Left cardiac atrium (tissue), 4 donors: ENCODE measurements at places on chromosomes 4 and X. TPM values are rescaled to one million over a fixed set of nuclear protein-coding genes. Genes with fewer than 3 reads are reported as not detected.

GRCh38 chr4:95539106-95539505, 9.7 kb downstream of the UNC5C start:
- no peak for DNase-seq

GRCh38 chr4:61333490-61333889, 133.4 kb downstream of the ADGRL3 start:
- DNase-seq: no peak

DNA sequence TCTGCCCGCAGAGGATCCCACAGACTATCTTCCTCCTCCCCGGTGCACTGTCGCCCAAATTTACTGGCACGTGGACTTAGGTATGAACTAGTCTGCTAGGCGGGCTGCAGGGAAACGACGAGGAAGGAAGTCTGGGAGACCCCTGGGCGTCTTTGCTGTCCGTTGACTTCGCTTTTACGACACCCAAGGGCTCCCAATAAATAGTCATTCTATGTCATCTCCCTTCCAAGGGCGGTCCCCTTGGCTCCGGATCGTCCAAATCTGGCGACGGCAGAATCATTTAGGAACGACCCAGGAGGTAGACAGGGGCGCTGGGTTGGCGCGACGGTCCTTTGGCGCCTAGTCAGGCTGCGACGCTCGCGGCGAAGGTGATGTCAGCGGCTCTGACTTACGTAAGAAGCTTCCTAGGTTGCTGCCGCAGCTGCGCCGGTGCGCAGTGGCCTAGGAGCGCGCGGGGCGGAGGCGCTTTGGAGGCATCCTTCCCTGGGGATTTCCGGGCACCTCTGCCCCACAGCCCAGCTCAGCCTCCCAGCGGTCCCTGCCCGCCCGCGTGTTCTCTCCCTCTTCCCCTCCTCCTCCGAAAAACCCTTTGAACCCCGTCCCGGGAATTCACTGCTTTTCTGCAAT, 2.2 kb downstream of the NHS start:
- peak; percentile 32 for DNase-seq

DNA sequence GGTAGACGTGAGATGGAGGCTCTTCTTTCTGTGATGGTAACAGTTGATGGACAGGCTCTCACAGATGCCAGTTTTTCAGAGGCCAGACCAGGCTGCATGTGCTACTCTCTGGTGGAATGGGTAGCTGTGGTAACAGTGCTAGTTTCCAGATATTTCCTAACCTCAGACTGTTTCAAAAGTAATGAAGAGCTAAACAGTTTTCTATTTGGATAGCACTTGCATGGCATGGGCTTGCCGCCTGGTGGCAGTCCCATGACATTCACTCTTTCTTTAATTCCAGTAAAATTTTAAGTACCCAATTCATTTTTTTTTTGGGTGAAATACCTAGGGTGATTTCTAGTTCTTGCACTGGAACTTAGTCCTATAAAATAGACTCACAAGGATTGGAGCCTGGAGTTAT, 220.2 kb upstream of the MAD2L1 start:
- DNase-seq: no peak

GRCh38 chrX:6810776-6811175, 275.9 kb upstream of the VCX3A start:
- DNase-seq: no peak

DNA sequence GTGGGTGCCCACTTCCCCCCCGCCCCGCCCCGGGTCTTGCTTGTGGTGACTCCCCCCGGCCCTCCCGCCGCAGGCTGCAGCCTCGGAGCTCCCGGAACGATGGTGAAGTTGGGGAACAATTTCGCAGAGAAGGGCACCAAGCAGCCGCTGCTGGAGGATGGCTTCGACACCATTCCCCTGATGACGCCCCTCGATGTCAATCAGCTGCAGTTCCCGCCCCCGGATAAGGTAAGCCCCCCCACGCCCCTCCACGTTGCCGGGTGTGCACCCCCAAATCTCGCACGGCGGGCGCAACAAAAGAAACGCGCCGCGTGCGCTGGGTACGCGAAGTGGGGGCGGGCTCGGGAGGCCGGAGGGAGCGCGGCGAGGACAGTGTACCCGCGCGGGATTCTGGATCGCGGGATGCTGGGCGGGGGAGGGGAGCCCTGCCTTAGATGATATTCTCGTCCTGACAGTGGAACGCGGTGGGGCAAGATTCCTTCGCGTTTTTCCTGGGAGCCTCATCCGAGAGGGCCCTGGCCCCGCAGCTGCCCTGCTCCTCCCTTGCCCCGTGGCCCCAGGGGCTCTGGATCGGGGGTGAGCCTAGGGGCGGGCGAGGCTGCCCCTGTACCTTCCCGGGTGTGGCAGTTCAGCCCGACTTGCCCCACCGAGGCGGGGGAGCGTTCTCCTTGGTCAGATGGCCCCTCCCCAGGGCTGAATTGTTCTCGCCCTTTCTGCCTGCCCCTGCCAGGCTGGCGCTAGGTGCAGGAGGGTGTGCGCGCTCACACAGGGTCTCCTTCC, 819 bp downstream of the NSG1 start:
- no peak for DNase-seq

GRCh38 chr4:80252427-80252826, 14.0 kb upstream of the FGF5 start:
- DNase-seq: no peak

- no peak for DNase-seq
Measured at GRCh38 chr4:150425161-150425560, 156.8 kb upstream of the MAB21L2 start.

DNA sequence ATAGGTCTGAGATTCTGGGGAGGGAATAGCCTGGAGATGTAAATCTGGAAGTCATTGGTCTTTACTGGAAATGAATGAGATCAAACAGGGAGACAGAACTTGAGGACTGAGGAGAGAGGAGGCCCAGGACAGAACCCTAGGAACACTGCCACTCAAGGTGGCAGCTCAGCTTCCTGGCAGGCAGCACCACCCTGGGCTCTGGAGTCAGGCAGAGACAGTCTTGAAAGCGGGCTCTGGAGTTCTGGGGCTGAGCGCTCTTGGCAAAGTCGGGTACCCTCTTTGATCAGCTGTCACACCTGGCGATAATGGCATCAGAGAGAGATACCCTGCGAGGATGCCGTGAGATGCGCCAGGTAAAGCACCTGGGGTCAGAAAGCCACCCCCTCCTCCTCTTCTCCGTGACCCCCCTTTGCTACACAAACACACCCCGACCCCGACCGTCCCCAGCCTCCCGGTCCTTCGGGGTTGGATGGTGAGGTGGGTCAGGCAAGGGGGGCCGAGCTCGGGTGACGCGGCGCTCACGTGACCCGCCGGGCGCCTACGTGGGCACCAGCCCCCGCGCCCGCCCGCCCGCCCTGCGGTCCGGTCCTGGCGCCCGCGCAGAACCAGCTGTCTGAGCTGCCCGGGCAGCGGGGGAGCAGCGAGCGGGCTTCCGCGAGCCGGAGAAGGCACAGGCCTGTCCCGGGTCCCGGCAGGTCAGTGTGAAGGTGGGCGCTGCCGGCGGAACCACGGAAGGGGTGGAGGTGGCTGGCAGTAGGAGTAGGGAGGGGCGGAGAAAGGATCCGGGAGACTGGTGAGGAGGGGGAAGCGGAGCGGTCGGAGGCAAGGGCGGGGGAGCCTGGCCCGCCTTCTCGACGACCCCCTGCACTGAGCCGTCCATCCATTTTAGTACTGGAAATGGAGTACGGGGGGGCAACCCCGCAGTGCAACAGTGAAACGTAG, at the start of gene TCEAL3:
Gene TCEAL3, plus strand, starts transcription at position 600 of the 942 bp plus-strand sequence. CDS start 1,102 bp downstream, outside the sequence.
- peak; percentile 69 for DNase-seq

GRCh38 chr4:61851126-61851525, 651.0 kb downstream of the ADGRL3 start:
- no peak for DNase-seq

DNA sequence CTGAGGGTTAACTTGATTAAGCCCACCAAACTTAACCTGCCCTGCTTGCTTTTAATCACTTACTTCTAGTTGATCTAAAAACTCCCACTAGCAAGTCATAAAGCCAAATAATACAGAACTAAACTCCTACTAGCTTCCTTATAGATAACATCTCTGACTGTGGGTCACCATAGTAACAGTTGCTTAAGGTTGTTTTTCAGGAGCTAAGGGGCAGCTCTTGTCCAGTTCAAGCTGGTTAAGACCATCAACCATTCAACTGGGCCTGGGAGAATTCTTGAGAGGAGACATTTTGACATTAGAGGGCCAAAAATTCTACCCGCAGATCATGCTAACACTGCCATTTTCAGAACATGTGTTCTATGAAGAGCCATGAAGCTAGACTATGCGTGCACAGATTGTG, 67.0 kb downstream of the UCHL1 start:
- no peak for DNase-seq

DNA sequence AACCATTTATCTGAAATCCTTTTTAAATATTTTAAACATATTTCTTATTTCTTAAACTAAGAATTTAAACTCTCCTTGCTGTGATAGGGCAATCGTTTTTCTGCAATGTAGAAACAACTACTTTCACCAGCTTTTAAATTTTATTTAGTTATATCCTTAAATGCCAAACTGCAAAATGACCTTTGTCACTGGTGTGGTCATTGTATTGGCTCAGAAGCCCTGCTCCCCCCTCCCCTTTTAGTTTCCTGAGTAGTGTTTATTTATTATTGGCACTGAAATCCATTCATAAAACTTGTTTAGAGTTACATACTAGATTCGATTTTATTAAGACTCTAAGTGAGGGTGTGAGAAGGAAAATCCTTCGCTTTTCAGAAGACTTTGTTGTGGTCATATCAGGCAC, 23.0 kb downstream of the MAOA start:
- DNase-seq: no peak

- DNase-seq: no peak
Measured at GRCh38 chr4:84661191-84661939, 78.4 kb downstream of the CDS1 start.

DNA sequence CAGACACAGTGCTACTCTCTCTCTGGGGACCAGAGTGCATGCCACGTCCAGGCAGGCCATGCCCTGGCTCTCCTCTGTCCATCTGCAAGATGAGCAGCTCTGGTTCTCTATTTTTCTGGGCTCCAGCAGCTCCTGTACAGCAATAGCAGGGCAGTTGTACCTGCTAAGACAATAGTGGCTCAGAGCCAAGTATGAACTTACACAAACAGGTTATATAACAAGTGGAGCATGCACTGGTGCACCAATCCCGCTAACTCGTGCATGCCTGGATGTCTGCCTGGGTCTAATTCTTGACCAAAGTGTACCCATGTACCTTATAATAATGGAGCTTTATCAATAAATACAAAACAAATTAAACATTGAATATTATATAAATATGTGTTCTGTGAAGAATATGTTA, 392.3 kb downstream of the CENPC start:
- DNase-seq: no peak

DNA sequence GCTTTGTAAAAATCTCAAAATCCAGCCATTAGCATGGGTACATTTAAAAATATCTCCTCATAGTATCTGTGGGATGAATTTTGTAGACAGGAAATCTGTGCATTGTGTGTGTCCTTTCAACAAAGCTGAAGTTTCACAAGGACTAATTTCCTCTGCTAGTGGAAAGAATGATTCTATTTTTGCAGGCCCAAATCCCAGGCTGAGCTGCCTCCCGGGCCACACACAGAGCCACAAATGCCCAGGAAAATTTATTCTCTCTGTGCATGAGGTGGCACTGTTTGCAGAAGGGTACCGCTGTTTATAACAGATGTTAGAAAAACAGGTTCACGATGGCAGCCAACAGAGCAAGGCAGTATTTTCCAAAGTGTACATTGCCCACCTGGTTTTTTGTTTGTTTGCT, 11.0 kb upstream of the VCX3B start:
- no peak for DNase-seq

DNA sequence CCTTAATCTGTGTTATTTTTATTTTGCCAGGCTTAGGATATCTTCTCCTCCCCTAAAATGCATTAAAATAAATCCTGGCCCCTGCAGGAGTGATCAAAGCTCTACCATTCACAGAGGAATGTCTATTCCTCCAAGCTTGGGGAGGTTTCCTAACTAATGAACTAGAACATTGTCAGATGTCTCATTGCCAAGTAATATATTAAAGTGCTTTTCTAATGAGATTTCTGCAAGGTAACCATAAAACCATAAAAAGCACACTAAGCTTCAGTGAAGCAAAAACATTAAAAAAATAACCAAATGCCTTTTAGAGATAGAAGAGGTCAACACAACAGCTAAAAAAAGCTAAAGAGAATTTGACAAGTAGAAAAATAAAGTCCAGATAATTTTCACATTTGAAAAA, 34.8 kb downstream of the IGFBP7 start:
- DNase-seq: no peak

DNA sequence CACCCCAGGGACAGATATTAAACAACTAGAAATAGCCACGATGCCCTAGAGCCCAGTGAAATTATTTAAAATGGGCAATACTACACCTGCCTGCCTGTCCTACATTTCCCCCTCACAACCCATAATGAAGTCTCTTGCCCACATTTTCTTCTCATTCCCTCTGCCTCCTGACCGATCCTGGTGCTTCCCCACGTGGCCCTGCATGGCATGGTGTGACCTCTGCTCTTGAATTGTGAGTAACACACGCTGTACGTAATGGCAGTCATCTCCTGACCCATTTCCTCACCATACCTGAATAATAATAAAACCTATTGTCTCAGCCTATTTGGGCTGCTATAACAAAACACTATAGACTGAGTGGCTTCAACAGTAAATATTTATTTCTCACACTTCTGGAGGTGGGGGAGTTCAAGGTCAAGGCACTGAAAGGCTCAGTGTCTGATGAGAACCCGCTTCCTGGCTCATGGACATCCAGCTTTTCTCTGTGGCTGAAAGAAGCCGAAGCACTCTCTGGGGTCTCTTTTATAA, 77.0 kb upstream of the ENPP6 start:
- DNase-seq: no peak

DNA sequence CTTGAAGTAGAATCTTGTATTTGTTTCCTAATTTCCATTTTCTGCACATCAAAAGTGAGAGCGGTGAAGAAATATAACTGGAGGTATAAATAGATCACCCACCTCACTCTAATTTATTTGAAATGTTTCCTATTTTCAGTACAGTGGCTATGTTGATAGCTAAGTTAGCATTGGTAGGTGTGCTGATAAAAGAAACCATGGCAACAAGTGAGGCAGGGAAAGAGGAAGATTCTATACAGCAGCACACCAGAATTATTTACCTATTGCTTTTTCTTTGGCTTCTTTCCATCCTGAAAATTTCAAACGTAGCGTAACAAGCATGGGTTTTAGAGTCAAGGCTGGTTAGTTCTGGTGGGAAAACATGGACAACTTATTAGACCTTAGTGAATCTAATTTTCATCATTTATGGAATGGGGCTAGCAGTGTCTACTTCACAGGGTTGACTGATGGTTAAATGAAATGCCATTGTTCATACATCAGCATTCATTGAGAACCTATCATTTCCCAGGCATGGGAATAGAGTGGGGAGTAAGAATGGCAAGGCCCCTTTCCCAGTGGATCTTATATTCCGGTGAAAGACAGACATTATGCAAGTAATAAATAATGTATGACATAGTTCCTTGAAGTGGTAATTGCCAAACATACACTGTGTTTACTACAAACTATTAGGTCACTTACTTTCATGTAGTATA, 30.6 kb upstream of the CTSO start:
- DNase-seq: no peak

- no peak for DNase-seq
Measured at GRCh38 chrX:26442340-26442739, 226.4 kb downstream of the MAGEB5 start.

- no peak for DNase-seq
Measured at GRCh38 chr4:89293299-89293698, 14.3 kb downstream of the GPRIN3 start.

Gene TMEM35A
- total RNA-seq: 0.41 TPM

Gene PABPC1L2B
- not detected for total RNA-seq

Gene TMEM271
- not detected for total RNA-seq

Gene FGB
- 0.32 TPM for total RNA-seq

Gene P2RY10
- 0.56 TPM for total RNA-seq

Gene LRP2BP
- 1.9 TPM for total RNA-seq

Gene LINC00632
- 1,057 TPM for total RNA-seq

Gene CHIC2
- total RNA-seq: 16.9 TPM

Gene PPEF1
- total RNA-seq: 0.09 TPM

Gene NPY2R
- total RNA-seq: 0.08 TPM
